Stimulated activated CD8-positive, alpha-beta memory T cell treated with anti-CD3 and anti-CD28 coated beads, Interleukin-7, amount 100 ng/mL, for 4 hours (primary cell): ENCODE measurements at places on chromosomes 3 and 15.

DNA sequence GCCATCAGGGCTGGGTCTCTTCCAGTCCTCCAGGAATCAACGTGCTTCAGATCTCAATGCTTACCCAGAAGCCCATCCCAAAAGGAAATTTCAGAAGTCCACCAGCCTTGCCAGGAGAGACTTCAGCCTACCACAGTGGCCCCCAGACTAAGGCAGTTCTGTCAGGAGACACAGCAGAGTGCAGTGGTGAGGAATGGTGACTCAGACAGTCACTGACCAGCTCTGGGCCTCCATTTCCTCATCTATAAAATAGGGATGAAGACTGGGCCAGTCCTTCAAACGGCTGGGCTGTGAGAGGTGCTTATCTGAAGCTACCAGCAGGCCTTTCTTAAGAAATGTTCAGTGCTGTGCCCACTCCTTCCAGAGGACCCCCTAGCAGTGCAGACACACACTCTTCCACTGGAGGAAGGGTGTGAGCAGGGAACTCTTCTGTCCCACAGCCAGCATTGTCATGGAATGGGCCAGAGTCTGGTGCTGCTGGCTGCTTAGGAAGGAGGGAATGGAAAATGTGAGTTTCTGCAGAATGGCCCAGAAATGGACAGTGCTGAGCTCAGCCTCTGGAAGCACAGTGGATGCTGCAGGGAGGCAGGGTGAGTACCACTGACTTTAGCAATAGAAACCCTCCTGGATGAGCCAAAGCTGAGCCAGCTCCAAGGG, 41.6 kb upstream of the DUSP7 start:
- no peak for DNase-seq

DNA sequence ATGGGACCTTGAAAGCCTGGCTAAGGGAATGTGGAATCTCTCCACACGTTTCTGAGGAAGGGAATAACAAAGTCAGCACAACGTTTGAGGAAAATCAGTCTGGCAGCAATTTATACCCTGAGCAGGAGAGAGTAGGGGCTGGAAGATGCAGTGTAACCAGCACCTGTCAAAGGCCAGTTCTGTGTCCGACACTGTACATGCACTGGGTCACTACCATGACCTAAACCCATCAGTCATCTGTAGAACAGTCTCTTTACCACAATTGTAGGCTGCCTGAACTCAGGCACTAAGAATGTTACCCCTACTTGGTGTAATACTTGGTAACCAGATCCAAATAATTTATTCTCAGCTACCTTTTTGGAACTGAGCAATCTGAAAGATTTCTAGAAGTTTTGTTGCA, 113.4 kb downstream of the FEZF2 start:
- DNase-seq = no peak

GRCh38 chr15:101193120-101193644, 58.7 kb downstream of the CHSY1 start:
- no peak for DNase-seq

- DNase-seq = no peak
These were observed 89.0 kb downstream of the TMEM212 start for GRCh38 chr3:171932153-171932611.

GRCh38 chr15:99212406-99212805, 37.0 kb downstream of the TTC23 start:
- no peak for DNase-seq

GRCh38 chr15:97978401-97979139, 18.1 kb downstream of the ARRDC4 start:
- no peak for DNase-seq

DNA sequence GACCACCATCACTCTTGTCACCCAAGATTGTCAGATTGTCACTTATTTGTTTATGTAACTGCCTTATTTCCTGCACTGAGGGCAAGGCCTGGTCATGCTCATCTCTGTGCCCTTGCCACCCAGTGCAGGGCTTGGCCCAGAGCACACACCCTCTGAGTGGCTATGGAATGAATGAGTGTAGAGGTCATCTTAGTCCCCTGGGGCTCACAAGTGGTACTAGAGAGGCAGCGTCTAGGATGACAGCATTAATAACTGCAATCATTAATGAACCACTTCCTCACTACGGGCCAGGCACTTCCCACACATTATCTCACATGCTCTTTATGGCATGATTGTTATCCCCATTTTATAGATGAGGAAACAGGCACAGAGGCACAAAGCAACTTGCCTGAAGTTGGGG, 117.0 kb downstream of the SMAD6 start:
- no peak for DNase-seq

DNA sequence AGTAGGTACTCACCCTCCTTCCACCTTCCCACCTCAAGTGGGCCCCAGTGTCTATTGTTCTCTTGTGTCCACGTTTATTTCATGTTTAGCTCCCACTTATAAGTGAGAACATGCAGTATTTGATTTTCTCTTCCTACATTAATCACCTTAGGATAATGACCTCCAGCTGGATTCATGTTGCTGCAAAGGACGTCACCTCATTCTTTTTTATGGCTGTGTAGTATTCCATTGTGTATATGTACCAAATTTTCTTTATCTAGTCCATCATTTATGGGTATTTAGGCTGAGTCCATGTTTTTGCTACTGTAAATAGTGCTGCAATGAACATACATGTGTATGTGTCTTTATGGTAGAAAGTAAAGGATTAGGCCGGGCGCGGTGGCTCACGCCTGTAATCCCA, 5.9 kb upstream of the MLF1 start:
- no peak for DNase-seq

- DNase-seq = no peak
These were observed 18.9 kb upstream of the TIGIT start for GRCh38 chr3:114274929-114275328.

GRCh38 chr3:123120573-123120972, 53.7 kb downstream of the PDIA5 start:
- DNase-seq = no peak

DNA sequence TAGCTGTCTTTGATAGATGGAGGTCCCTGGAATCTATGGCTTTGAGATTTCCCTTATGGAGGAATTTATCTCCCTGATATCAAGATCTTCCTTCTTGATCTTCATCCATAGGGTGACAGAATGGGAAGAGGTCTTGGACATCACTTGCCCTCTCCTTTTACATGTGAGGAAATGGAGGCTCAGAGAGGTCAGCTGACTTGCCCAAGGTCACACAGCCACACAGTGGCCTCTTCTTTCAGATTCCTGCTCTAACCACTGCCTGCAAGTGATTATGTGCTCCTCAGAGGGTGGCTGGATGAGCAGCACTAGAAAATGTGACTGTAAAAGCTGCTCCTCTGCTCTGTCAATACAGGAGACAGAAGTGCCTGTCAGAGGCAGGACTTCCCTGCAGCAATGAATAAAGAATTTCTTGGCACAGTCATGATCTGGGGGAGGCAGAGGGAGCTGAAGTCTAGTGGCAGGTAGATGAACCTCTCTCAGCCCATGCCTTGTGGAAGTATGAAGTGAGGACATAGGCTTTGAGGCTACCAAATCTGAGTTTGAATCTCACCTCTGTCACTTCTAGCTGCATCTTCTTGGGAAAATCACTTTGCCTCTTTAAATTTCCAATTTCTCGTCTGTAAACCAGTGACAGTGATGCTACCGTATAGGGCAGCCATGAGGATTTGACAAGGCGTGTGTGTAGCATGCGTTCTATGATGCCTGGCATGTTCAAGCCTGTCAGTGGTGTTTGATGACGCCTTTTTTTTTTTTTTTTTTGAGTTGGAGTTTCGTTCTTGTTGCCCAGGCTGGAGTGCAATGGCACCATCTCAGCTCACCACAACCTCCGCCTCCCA, 12.0 kb downstream of the SSUH2 start:
- DNase-seq = no peak

GRCh38 chr3:50050361-50050760, 38.4 kb upstream of the RBM5 start:
- DNase-seq = no peak

DNA sequence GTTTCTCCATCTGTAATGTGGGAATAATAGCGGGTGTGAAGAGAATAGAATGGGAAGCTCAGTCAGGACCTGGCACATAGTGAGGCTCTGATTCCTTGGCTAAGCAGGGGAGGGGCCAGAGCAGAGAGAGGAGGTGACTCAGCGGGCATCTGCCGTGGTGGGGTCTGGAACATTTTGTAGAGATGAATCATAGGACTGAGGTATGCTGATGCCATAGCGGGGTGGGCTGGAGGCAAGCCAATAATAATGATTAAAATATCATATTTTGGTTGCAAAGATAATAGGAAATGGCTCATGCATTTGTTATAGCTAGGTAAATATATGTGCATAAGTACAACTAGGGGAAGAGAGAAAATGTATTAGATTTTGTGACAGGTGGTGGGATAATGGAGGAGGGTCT, 11.2 kb downstream of the TGM4 start:
- no peak for DNase-seq

GRCh38 chr3:170496026-170496867, 77.6 kb downstream of the CLDN11 start:
- no peak for DNase-seq

DNA sequence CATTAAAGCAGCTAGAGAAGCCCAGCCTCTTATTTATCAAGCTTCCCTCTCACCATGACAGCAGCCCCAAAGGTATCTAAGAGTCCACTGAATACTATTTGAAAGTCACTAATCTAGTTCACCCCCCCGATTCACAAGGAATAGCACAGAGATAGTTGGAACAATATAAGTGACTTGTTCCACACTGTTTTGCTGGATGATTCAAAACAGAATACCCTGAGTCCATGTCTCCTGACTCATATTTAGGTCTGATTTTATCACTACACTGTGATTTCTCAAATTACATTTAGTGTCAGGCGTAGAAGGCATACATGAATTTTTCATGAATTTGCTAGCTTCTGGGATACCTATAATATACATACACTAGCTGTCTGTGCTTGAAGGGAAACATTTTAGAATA, 18.7 kb upstream of the EOGT start:
- DNase-seq = no peak

GRCh38 chr3:102464261-102464660, 29.4 kb downstream of the ZPLD1 start:
- no peak for DNase-seq

GRCh38 chr3:142858043-142858442, 30.8 kb downstream of the PCOLCE2 start:
- DNase-seq = no peak

GRCh38 chr15:78976691-78977090, 31.8 kb upstream of the CTSH start:
- DNase-seq = no peak

GRCh38 chr3:132837615-132838014, 115.4 kb upstream of the NPHP3 start:
- DNase-seq = no peak

DNA sequence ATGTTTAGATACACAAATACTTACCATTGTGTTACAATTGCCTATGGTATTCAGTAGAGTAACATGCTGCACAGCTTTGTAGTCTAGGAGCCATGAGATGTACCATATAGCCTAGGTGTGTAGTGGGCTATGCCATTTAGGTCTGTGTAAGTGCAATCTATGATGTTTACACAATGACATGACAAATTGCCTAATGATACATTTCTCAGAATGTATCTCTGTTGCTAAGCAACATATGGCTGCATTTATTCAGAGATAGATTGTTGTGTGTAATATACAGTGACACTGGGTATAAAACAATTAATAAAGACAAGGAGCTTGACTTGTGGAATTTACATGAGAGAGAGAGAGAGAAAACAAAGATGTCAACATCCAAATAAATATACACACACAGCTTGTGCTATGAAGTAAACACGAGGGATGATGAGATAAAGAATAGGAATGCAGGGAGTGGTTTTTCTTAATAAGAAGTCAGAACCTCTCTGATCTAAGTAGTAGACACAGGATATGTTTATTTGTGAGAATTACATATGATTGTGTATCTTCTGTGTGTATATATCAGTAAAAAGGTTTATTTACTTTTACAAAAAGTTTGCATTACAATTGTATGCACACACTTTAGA, 110.0 kb downstream of the KCNAB1 start:
- DNase-seq = no peak

DNA sequence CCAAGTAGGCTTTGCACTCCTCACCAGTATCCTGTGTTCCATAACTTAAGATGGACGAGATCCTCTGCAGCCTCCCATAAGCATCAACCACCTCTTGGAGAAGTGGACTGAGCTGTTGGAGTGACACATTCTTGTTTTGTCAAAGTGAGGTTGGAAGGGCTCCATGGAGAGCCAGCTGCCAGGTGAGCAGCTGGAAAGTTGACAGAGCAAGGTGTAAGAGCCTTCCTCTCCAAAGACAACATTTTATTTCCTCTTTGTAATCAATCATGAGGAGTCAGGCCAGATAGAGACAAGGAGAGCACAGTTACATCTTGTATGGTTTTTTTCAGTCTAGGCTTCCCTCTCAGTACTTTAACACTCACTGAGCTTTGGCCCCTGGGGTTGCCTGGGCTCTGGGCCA, 5.1 kb downstream of the ABI3BP start:
- DNase-seq = no peak
